ENCODE measurements at places on chromosomes 7 and 10.

GRCh38 chr10:86848747-86849146 lies 92.3 kb downstream of the BMPR1A start:
- DNase-seq = no peak

DNA sequence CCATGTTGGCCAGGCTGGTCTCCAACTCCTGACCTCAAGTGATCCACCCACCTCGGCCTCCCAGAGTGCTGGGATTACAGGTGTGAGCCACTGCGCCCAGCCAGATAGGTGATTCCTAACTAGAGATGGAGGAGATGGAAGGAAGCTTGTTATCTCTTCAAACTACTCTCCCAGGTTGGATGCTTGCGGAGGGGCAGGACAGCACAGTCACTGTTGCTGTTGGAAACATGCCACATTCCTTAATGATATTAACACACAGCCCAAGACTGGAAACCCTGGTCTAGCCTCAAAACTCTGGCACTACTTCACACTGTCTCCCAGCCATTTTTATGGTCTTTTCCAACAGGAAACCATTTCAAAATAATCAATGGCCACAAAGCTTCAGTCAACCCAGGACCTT lies 468.8 kb upstream of the NRP1 start:
- no peak for DNase-seq

- no peak for DNase-seq
Observed at GRCh38 chr10:72407471-72407870, 52.8 kb upstream of the DNAJB12 start.

GRCh38 chr7:118325450-118325808 lies 100.9 kb downstream of the ANKRD7 start:
- DNase-seq = no peak

- no peak for DNase-seq
Observed at GRCh38 chr7:74479066-74479781, 25.5 kb downstream of the GTF2IRD1 start.

GRCh38 chr7:28488061-28488791 lies 75.9 kb downstream of the CREB5 start:
- DNase-seq = no peak

GRCh38 chr7:29335188-29336083 lies 140.9 kb downstream of the CHN2 start:
- DNase-seq = no peak

DNA sequence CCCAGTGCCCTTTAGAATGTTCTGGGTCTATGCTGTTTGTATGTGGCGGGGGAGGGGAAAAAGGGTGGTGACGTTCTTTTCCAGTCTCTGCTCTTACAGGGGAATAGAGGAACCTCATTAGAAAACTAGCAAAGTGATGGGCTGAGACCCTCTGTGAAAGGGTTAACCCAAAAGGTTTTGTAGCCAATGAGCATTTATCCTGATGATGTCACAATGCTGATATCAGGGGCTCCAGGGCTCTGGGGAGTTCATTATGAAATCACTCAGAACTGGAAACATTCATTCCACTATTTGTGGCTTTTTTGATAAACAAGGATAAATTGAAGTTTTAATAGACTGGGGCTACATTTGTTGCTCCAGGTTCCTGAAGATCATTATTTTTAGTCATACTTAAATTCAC lies 71.7 kb downstream of the ARID5B start:
- DNase-seq = no peak

GRCh38 chr10:132787495-132788179 lies 1.7 kb upstream of the NKX6-2 start:
- DNase-seq = no peak

DNA sequence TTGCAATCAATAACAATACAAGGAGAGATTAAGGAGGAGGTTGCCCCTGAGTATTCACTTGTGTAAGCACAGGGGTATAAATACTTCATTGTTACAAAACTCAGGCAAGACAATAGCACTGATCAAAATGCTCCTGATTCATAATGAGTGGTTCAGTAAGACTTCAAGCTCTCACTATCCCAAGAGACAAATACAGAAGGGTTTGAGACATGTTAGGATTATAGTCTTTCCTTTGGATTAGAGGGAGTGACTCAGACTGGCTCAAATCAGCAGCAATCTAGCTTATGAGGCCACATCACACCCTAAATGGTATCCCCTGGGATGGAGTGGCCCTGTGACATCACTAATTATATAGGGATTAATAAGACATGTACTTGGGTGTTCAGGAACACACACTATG lies 167.2 kb upstream of the HGF start:
- no peak for DNase-seq

- no peak for DNase-seq
Observed at GRCh38 chr10:93745408-93746065, 12.2 kb upstream of the LGI1 start.

All from stimulated activated CD4-positive, alpha-beta T cell treated with anti-CD3 and anti-CD28 coated beads, TNF-alpha, amount 100 ng/mL, for 48 hours (primary cell).